ENCODE measurements at places on chromosomes 12 and 14.

- peaks cover 18% of the 10 kb centered on the region for H3K27me3 ChIP-seq
- H3K4me3 ChIP-seq, result no peak overlapping the region
- no peaks in the 10 kb centered on the region for H3K4me1 ChIP-seq
- H3K27ac ChIP-seq, result no peak overlapping the region
- no peak for DNase-seq
These were observed 6.0 kb downstream of the DLK1 start for GRCh38 chr14:100732766-100733100.

- H3K4me1 ChIP-seq, result peaks cover 54% of the 10 kb centered on the region
- peak overlapping the region; percentile 96 for H3K27ac ChIP-seq
- H3K36me3 ChIP-seq, result peaks cover 32% of the 10 kb centered on the region
- peaks cover 3% of the 10 kb centered on the region for H3K27me3 ChIP-seq
These were observed 736 bp upstream of the PHLDA1 start for GRCh38 chr12:76032043-76032981.

DNA sequence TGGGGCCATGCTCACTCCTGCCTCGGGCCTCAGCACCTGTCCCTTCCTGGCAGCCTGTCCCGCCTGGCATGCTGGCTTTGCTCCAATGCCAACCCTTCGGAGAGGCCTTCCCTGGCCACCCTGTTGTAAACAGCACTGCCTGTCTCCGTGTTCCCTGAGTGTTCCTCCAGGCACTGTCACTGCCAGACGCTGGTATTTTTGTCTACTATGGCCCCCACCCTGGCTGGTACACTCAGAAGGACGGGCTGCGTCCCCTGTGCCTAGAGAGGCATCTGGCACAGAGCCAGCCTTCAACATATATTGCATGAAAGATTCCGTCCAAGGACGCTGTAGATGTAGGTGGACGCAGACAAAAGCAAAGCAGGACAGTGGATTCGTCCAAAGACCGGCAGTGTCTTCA, 2.7 kb upstream of the ASPG start:
- no peak overlapping the region for H3K4me3 ChIP-seq
- DNase-seq, result no peak
- H3K27me3 ChIP-seq, result peaks cover 14% of the 10 kb centered on the region

GRCh38 chr14:104660597-104660996, 28.8 kb upstream of the INF2 start:
- peaks cover 51% of the 10 kb centered on the region for H3K4me1 ChIP-seq
- no peak overlapping the region for H3K4me3 ChIP-seq
- H3K36me3 ChIP-seq, result no peaks in the 10 kb centered on the region
- H3K27ac ChIP-seq, result no peak overlapping the region
- peaks cover 9% of the 10 kb centered on the region for H3K27me3 ChIP-seq

- no peaks in the 10 kb centered on the region for H3K27me3 ChIP-seq
- peaks cover 3% of the 10 kb centered on the region for H3K36me3 ChIP-seq
- no peaks in the 10 kb centered on the region for H3K4me1 ChIP-seq
- no peak overlapping the region for H3K27ac ChIP-seq
- no peak overlapping the region for H3K4me3 ChIP-seq
These were observed 58.8 kb downstream of the TECPR2 start for GRCh38 chr14:102421411-102422057.
